ENCODE measurements at places on chromosomes 2 and 18.

DNA sequence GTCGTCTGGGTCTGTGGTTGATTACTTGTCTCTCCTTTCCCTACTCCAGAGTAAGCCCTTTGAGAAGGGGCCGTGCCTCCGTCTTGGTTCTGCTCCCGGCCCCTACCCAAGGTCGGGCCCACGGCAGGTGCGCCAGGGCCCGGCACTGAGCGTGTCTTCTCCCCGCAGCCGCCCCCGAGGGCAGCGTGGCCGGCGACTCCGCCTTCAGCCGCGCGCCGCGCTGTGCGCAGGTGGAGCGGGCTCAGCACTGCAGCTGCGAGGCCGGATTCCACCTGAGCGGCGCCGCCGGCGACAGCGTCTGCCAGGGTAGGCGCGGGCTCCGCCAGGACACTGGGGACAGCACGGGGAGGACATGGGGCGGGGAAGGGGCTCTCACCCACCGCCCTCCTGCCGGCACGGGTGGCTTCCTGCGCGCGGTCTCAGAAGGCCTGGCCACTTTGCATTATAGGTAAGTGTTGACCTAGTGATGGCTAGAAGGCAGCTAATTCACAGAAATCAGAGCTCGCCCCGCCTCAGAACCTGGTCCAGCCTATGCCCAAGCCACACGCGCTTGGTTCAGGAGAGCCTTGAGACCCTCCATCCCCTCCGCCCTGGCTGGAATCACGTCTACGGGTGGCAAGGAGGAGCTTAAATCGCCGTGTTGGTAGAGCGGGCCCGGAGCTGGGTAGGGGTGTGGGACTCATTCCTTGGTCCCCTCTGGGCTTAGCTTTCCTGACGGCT lies 43.5 kb downstream of the FBLN7 start:
- no peak for DNase-seq

DNA sequence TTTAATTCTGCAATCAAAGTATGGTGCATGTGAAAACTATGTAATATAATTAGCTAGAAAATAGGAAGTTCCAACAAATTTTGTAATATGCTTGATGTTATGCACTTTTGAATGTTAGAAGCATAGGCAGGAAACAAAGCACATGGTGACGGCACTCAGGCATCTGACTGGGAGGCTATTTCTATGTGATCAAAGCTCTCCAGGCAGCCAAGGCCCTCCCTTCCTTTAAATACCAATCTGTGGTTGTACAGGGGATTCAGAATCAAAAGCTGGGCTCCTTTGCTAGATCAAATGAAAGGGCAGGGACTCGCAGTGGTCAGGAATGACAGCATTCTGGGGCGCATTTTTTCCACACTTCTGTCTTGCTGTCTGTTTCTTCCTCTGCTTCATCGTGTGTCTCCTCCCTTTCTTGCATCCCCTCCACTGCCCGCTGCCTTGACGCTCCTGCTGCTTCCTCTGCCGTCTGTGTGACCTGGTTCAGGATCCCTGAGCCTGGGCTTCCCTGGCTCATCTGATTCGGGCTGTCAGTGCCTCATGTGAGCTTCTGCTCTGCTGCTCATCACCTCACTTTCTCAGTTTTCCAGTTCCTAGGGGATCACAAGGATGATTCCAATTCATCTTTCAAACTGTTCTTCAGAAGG lies 30.9 kb downstream of the TMEM182 start:
- no peak for DNase-seq

DNA sequence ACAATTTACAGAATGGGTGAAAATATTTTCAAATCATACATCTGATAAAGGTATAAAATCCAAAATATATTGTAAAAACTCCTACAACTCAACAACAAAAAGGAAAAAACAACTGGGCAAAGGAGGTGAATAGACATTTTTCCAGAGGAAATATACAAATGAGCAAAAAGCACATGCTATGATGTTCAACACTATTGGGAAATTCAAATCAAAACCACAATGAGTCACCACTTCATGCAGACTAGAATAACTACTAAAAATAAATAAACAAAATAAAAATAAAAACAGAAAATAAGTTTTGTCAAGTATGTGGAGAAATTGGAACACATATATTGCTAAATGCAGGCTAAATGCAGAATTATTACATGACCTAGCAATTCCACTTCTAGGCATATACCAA lies 120.9 kb downstream of the FSIP2 start:
- DNase-seq: no peak

DNA sequence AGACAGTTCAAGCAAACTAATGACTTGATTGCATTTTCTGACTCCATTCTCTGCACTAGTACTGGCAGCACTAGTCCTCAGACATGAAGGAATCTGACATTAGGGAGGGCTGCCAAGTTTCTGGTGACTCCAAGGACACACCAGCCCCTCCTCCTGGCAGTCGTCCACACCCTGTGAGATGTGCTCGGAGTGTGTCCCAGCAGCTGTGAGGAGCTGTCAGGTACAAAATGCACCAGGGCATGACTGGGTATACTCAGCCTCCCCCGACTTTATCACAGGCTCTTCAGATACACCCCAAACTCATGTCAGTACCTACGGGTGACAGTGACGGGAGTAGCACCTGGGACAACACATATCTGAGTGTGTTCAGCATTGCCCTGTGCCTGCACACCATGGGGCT lies 43.1 kb downstream of the EDAR start:
- DNase-seq: no peak

DNA sequence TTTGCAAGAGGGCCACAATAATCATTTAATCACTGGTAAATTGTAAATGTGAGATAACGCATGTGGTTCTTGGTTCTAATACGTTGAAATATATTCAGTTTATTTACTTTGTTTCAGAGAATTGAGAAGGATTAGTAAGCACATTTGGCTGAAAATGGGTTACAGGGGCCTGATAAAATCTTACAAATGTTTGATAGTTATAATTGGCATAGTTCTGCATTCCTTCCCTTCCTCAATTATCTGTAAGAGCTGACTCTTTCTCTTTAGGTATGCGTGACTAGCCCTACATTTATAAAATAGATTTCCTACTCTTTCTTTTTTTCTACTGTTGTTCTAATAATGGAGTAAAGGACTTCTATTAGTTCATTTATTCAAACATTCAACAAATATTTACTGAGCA lies 685.2 kb downstream of the NUP35 start:
- DNase-seq: no peak

DNA sequence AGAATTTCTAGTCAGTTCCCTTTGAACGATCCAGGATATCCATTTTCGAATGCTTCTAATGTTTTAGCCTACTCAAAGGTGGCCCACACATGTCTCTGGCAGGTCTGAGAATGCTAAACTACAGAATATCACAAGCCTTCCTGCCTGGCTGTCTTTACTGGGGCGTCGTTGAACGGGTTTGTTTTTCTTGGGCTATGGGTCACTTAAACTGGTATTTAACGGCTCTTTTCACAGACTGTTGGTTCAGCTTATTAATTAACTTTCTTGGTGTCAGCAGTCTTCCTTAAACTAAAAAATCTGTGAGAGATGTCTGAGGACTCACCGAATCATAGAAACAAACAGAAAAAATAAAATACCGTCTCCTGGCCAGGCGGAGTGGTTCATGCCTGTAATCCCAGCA lies 563.2 kb upstream of the NRP2 start:
- DNase-seq: no peak

DNA sequence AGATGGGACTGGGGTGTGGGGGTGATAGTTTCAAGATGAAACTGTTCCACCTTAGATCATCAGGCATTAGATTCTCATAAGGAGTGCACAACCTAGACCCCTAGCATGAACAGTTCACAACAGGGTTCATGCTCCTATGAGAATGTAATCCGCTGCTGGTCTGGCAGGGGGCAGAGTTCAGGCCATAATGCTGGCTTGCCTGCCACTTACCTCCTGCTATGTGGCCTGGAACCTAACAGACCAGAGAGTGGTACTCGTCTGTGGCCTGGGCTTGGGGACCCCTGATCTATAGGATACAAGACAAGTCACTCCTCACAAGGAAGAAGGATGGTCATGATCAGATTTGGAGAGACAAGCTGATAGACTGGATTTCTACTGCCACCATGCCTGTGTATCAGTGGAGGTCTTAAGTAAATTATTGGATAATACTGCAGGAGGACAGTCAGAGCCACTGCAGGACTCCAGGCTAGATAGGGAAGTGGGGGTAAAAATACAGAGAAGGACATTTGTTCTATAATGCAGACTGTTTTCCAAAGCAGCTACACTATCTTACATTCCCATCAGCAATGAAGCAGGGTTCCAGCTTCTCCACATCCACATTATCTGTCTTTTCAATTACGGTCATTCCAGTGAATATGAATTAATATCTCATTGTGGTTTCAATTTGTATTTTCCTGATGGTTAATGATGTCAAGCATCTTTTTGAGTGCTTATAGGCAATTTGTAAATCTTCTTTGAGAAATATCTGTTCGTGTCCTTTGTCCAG lies 28.8 kb upstream of the APOB start:
- no peak for DNase-seq

DNA sequence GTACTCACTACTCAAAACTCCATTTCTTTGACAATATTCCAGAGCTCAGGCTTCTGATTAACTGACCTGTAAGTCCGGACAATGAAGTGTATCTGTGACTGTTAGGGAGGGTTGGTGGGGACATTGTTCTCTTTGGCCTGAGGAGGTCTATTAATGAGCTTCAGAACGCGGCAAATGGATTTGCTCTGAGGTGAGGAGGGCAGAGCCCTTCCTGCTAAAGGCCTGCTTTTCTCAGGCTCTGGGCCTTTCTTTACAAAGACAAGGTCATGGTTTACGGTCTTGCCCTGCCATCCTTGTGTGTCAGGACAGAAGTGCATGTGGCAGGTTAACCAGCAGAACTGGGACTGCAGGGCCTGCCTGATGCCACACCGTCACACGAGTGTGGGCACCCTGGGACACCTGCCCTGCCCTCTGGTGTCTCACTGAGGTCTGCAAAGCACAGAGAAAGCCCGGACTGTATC lies 7.2 kb downstream of the ALKAL2 start:
- DNase-seq: no peak

DNA sequence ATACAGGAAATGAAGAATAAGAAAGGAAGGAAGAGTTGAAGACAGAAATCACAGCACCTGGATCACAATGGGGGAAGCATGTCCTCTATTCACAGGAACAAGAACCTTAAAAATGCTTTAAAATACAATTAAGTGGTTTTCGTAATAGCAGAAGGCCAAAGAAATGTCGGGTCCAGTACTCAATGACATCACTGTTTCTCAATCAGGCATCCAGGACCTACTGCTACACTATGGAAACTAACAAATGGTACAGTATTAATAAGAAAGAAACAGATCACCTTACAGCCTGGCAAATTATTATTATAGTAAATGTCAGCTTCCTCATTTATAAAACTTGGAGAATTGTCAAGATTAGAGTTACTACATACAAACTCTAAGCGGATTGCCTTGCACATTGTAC lies 15.8 kb downstream of the HNRNPLL start:
- no peak for DNase-seq

- DNase-seq: peak; percentile 16
Observed at GRCh38 chr2:127591221-127591923, 54.6 kb upstream of the GPR17 start.

GRCh38 chr2:197871780-197872456 lies 67.5 kb downstream of the PLCL1 start:
- no peak for DNase-seq

DNA sequence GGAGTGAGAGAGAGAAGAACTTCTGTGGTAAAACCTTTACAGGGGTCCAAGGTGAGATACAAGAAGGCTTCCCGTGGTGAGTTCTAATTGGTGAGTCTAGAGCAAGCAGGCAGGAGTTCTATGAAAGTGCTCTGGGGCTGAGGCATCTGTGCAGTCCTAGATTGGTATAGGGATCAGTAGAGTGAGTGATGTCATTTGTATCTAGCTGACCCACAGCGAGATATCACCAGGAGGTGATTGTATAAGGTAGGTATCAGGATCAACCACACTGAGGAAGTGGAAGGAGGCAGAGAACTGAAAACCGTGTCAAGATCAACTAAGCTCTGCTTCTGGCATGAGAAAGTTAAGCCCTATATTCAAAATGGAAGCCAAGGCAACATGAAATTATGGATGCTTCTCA lies 1648.9 kb upstream of the TMEFF2 start:
- no peak for DNase-seq

DNA sequence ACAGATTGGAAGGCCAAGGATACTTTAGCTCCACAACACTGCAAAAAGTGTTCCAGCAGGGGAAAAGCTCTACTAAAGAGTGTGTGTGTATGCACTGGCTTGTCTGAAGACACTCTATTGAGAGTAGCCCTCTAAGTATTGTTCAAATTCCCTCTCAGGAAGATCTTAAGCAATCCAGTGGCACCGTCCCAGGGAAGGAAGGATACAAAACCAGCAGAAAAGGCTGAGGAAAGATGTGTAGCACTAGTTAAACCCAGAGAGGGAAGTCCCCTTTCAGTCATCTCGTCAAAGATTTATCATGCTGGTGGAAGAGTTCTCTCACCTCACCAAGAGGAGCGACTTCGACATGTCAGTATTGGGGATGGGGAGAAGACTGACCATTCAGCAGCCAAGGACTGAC lies 50.5 kb downstream of the DHRS9 start:
- DNase-seq: no peak

GRCh38 chr2:127893033-127893432 lies 7.3 kb upstream of the AMMECR1L start:
- no peak for DNase-seq

GRCh38 chr2:193966590-193966989 lies 1690.4 kb upstream of the SLC39A10 start:
- peak; percentile 3 for DNase-seq

DNA sequence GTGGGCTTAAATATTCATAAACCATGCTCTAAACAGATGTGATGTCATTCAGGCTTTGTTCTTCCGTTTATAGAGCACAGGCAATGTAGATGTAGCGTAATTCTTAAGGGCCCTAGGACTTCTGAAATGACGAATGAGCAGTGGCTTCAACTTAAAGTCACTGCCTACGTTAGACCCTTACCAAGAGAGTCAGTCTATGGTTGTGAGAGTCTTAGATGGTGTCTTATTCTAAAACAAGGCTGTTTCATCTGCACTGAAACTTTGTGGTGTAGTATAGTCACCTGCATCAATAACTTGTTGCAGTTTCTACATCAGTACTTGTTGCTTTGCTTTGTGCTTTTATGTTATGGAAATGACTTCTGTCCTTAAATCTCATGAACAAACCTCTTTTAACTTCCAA lies 56.0 kb downstream of the PIK3C3 start:
- no peak for DNase-seq

GRCh38 chr18:36350251-36350651 lies 52.7 kb downstream of the FHOD3 start:
- DNase-seq: no peak

DNA sequence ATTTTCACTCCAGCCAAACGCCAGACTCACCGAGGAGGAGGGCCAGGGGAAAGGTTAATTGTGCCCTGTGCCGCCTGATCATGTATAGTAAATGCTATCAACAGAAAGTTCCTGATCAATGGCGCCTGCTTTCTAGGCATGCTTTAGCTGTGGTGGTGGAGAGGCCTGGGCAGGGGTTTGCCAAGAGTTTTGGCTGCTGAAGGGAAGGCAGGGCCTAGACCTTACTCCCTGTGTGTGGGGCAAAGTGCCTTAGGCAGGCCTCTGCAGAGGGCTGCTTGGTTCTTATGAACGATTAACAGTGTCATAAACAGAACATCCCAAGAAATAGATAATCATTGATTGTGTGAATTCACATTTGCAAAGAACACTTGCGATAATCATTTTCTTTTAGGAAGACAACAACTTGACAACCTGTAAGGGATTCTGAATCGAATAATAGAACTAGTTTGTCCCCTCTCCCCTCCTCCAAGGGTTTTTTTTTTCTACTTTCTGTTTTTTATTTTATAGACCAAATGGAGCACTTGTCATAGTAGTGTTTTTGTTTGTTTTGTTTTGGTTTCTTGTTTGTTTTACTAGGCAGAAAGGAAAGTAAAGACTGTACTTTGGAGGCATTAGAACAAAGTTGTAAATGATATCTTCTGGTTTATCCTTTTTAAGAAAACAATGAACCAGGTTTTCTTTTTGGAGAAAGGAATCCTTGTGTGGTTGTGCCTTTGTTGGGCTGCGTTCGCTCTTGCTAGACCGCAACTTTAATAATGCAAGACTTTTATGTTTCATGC lies 6.5 kb downstream of the TSHZ1 start:
- DNase-seq: no peak
